Foreskin melanocyte (primary cell): ENCODE measurements at places on chromosomes 12 and 14.

- no peak for DNase-seq
Measured at GRCh38 chr14:81759541-81759940, 225.9 kb upstream of the SEL1L start.

GRCh38 chr12:54497883-54498282 is 331 bp downstream of the NCKAP1L start:
- DNase-seq: no peak

GRCh38 chr12:66144791-66145754 is 14.5 kb upstream of the LLPH start:
- peak; percentile 54 for DNase-seq

DNA sequence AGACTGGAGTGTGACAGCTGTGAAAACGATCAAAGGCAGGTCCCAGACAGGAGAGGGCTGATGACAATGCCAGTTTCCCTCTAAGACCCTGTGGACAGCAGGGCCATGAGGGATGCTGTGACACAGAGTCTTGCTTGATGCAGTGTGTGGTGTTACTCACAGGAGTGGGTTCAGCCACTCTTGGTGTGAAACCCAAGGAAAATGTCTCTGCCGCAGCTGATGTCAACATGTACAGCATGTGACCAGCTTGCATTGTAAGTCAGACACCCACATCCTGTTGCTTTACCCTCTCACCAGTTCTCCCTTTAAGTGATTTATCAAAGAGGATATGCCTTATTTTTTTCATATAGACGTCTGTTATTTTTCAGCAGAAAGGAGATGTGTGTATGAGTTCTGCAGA is 268.6 kb downstream of the BTG1 start:
- DNase-seq: peak; percentile 79

- peak; percentile 72 for DNase-seq
Measured at GRCh38 chr12:39205969-39206368, 237.0 kb downstream of the KIF21A start.

DNA sequence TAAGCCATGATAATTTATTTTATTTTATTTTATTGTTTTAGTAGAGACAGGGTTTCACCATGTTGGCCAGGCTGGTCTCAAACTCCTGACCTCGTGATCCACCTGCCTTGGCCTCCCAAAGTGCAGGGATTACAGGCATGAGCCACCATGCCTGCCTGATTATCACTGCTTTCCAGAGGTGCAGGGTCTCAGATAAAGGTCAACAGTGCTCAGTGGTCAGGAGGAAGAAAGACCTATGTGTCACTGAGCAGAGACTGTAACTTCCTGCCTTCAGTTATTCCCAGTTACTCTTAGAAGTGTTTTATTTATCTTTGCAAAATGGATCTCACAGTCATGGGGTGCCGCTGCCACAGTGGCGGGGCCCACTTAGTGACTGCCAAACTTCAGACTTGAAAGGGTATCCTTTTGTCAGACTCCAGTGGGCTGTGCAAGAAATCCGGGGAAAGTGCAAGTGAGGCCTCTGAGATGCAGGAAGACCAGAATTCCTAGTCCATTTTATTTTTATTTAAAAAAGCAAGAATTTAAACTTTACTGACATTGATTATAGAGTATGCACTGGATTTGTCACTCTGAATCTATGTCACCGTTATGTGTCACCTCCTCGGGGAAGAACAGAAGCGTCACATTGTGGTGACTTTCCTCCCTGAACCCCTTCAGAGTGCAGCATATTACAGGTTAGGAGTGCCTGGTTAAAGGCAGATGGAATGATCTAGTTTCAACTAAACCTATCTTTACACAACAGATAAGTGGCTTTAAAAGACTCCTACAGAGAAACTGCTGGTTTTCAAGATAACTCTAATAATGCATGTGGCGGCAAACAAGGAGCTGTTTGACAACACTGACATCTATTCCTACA is 59.1 kb upstream of the BICD1 start:
- no peak for DNase-seq

GRCh38 chr12:89539426-89540223 is 13.8 kb upstream of the POC1B start:
- no peak for DNase-seq

DNA sequence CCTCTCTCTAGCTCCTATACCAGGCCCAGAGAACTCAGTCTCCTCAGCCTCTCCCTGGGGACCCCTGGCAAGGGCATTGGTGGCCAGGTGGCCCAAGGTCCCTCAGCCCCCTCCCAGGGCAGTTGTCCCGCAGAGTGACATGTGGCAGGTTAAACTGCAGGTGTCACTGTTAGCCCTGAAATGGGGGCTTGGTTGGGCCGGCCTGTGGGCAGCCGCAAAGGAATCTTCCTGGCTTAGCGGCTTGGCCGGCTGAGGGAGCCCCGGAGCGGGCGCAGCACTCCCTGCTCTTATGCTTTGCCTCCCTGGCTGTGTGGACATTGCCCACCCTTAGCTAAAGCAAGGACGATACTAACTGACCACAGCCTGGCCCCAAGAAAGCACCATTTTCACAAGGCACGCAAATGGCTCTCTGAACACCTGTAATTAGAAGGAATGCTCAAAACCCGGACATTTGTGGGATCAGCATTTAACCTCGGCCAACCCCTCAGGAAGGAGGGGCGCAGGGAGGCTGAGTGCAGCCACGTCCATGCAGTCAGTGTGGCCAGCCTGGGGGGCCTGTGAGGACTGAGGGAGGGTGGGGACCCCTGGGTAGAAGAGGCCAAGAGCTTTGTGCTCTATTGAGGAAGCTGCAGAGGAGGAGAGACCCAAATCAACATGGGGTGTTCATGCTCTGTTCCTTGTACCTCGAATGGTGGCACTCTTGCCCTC is 82.2 kb downstream of the PAPOLA start:
- DNase-seq: no peak

- no peak for DNase-seq
Measured at GRCh38 chr12:38102197-38102596, 214.4 kb upstream of the ALG10B start.

GRCh38 chr12:100154474-100155247 is 12.0 kb upstream of the BLTP3B start:
- DNase-seq: peak; percentile 57

DNA sequence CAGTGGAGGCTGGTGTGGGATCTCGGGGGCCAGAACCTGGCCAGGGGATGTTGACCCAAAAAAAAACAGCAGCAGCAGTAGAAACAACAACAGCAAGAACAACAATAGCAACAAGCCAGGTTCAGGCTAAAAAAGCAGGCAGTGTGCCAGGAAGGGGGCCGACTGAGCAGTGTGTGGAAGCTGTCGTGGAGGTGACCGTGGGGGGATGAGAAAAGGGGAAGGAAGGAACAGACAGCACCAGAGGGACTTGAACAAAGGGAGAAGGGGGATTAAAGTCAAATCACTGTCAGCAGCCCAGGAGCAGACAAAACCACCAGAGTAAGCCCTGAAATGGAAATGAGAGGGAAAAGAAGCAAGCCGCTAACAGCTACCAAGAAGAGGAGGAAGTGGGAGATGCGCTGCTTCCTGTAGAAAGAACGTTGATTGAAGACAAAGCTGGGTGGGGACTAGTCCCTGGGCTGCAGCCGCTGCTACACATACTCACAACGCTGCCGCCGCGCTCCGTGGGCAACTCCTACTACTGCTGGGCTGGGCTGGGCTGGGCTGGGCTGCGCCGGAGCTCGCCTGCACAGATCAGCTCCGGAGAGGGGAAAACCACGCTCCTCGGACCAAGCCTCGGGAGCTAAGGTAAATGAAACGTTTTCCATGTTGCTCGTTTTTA is at the start of gene GNG2:
Gene GNG2 (plus strand): TSS at position 449 of the 661 bp plus-strand sequence. CDS start 90,067 bp downstream, outside the sequence.
- DNase-seq: peak; percentile 74

DNA sequence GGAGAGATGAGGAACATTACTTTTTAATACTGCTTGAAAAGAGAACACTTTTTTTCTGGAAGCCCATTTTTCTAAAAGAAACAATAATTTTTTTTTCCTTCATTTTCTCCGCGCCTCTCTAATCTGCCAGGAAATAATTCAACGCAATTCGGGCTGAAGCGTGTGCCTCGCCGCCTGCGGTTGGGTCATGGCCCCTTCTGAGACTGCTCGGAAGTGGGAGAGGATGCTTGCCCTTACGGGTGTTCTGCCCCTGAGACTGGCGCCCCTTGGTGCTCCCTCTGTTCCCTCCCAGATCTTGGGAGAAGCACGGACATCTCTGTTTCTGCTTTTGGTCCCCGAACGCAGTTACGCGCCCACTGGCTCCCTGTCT is 332 bp upstream of the TBC1D30 start:
- DNase-seq: no peak

DNA sequence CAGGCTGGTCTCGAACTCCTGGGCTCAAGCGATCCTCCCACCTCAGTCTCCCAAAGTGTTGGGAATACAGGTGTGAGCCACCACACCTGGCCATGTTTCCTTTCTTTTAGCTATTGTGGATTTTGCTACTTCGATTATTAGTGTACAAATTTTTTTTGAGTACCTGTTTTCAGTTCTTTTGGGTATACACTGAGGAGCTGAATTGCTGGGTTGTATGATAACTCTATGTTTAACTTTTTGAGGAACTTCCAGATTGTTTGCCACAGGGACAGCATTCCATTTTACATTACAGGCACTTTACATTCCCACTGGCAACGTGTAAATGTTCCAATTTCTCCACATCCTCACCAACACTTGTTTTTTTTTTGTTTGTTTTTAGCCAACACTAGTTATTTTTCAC is 198.1 kb upstream of the TBX3 start:
- no peak for DNase-seq

- no peak for DNase-seq
Measured at GRCh38 chr14:99077844-99078236, 194.2 kb downstream of the BCL11B start.

DNA sequence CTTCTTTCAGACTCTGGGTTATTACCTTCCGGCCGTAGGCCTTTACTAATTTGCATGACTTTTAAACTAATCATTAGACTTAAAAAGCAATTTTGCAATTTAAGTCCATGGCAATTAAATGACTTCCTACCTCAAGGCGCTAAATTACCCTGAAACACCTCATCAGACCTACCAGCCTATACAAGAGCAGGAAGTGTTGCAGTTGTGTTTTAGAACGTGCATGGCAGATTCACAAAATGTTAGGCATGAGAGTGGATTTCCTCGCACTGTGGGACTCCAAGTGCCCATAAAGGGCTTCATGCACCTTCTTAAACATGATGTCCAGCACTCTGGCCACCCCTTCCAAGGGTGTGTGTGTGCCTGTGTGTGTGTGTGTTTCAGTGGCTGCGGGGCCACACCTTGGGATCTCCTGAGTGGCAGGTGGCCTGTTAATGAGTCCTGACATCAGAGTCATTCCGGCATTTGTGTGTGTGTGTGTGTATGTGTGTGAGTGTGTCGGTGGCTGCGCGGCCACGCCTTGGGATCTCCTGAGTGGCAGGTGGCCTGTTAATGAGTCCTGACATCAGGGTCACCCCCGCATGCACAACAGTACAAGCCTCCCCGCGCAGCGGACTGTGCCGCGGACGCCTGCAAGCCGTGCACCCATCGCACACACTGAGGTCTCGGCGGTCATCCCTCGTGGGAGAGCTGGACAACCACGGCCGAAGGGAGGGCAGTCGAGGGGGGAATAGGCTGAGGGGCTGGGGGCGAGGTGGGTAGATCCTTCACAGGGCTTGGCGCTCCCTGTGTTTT is 900 bp downstream of the C2CD5 start:
- no peak for DNase-seq

DNA sequence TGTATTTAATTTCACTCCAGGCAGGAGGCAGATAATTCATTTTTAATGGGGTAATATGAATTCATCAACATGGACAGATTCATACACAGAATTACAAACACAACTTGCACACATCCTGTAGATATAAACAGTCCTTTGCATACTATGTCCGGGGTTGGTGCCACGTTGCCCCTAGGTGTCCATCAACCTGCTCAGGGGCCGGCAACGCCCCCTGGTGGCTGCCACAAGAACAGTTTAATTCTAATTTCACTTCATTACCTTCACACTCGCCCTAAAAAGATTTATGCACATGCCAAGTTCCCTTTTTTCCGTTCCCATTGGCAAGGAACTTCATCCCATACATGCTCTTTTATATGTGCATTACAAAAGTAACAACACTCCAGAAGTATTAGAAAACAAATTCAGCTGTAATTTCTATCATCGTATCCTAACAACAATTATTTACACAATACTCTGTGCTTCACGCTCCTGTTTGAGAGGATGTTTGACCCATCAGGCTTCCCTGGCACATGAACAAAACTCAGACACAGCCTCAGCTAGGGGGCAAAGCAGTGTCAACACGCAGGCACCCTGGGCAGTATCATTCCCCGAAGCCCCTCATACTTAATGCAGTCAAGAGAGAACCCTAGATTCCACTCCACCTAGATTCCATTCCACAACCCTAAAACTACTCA is 15.5 kb downstream of the MANSC1 start:
- no peak for DNase-seq

DNA sequence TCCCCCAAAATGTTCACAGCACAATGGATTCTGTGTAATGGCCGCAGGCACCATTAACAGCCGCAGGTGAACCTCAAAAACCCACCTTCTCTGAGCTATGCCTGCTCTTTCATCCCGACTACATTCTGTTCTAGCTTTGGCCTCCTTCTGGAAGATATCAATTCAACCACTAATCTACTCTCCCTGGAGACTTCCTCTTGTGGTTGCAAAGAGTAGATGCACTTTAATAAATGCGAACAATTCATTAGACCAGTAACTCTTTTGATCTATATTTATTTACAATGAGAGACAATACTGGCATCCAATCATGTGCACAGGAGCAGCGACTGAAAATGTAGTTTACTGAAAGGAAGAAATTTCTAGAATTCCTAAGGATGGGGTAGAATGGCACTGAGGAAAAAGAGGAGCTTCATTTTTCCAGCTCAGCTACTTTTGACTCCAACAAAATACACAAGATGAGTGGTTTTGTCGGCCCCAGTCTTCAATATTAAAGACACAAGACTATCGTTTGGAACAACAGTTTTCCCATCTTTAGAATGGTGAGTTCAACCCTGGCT is 5.3 kb downstream of the GRIN2B start:
- DNase-seq: no peak

GRCh38 chr12:58917699-58918468 is 2.4 kb downstream of the LRIG3 start:
- no peak for DNase-seq

- DNase-seq: no peak
Measured at GRCh38 chr14:85279407-85279806, 250.5 kb upstream of the FLRT2 start.

- no peak for DNase-seq
Measured at GRCh38 chr12:15858353-15858752, 23.8 kb upstream of the STRAP start.

DNA sequence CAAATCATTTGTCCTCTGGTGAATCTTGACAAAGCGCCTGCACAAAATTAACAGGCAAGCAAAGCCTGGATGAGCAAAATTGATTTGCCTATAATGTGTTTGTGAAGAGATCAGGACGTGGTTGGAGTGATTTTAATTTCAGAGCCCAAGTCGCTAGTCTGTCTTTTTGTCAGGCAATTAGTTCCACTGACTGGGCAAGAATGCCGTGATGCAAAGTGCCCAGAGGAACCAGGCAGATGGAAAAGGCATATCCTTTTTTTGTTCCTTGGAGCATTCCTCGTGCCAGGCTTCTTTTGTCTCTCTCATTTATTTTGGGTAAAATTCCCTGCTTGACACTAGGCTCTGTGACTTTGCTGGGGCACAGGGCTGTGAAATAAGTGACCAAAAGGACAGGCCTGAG is 65.9 kb upstream of the CCDC198 start:
- no peak for DNase-seq

- no peak for DNase-seq
Measured at GRCh38 chr14:55386037-55386808, 25.4 kb downstream of the ATG14 start.

- DNase-seq: no peak
Measured at GRCh38 chr12:10111451-10111850, 12.7 kb upstream of the CLEC1A start.
